Suprapubic skin (tissue), 4 donors: ENCODE measurements at places on chromosomes 7 and 10. TPM values are rescaled to one million over a fixed set of nuclear protein-coding genes. Genes with fewer than 3 reads are reported as not detected.

GRCh38 chr7:121431389-121431995 is 35.4 kb upstream of the FAM3C start:
- H3K4me3 ChIP-seq: no peak overlapping the region
- H3K27ac ChIP-seq: no peak overlapping the region
- no peak for DNase-seq
- no peaks in the 10 kb centered on the region for H3K4me1 ChIP-seq
- no peaks in the 10 kb centered on the region for H3K27me3 ChIP-seq

GRCh38 chr7:142303650-142304049 is 45.8 kb upstream of the PRSS58 start:
- H3K4me3 ChIP-seq: no peak overlapping the region
- no peak for DNase-seq
- no peaks in the 10 kb centered on the region for H3K36me3 ChIP-seq
- H3K27ac ChIP-seq: no peak overlapping the region
- no peaks in the 10 kb centered on the region for H3K27me3 ChIP-seq

DNA sequence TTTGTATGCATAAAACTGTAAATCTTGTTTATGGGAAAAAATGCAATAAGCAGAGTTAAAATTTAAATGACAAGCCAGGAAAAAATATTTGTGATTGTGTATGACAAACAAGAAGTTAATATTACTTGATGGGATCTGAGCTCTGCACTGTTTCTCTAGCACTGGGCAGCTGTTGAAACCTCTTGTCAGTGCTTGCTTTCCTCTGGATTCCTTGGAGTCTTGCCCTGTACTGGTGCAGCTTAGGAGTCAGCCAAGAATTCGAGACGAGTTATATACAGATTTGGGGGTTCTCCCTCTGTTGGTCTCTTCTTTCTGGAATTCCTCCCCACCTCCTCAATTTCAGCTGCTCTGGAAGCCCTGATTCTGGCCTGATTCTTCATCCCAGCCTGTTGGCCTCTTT is 24.3 kb upstream of the OPN4 start:
- no peaks in the 10 kb centered on the region for H3K36me3 ChIP-seq
- no peak overlapping the region for H3K27ac ChIP-seq
- peaks cover 12% of the 10 kb centered on the region for H3K4me1 ChIP-seq
- H3K27me3 ChIP-seq: peaks cover 16% of the 10 kb centered on the region
- no peak overlapping the region for H3K4me3 ChIP-seq

DNA sequence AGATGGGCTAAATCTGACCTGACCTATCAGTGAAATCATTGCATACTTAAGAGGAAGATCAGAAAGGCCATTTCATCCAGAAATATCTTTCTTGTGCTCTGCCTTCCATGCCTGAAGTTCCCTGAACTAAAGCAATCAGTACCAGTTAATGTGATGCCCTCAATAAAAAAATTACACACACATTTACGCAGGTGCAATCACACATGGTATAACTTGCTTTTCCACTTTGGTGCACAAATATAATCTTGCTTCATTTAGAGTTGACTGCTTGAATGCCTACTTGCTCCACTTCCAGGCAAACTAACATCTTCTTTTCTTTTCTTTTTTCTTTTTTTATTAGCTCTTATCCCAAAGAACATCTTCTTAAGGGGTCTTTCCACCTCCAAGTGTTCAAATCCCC is 58.3 kb upstream of the KIF5B start:
- no peaks in the 10 kb centered on the region for H3K36me3 ChIP-seq
- no peaks in the 10 kb centered on the region for H3K27me3 ChIP-seq
- peaks cover 5% of the 10 kb centered on the region for H3K4me1 ChIP-seq
- H3K27ac ChIP-seq: no peak overlapping the region
- H3K4me3 ChIP-seq: no peak overlapping the region

DNA sequence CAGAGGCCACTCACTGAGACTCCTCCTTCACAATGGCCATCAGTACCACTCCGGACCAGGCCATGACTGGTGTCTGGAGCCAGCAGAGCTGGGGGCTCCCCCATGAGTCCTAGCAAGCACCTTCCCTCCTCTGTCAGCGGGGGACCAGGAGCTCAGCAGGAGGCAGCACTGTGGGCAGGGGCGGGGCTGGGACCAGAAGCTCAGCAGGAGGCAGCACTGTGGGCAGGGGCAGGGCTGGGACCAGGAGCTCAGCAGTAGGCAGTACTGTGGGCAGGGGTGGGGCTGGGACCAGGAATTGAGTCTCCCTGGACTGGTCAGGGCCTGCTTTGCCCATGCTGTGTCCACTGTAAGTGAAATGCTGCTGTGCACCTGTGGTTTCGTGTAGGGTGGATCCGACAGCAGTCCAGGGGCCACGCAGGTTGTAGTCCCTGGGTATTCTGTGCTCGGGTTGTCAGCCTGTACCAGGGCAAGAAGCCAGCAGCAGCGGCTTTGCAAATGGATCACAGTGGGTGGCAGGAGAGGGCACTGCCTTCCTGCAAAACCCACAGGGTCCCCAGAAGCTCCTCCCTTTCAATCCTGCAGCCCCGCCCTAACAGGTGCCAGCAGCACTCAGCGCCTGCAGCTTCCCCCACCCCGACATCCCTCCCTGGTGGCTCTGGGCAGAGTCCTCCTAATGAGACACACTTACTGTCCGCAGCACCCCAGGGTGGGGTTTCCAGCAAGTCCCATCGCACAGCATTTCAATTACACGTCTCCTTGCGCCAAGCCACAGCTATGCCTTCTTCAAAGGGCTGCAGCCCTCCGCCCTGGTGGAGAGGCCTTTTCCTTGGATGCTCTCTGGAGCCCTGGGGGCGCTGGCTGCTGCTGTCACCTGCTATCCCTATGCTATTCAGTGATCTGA is 220.5 kb downstream of the TCERG1L start:
- H3K4me3 ChIP-seq: no peak overlapping the region
- H3K4me1 ChIP-seq: peaks cover 13% of the 10 kb centered on the region
- H3K27ac ChIP-seq: no peak overlapping the region
- H3K27me3 ChIP-seq: peaks cover 11% of the 10 kb centered on the region
- no peaks in the 10 kb centered on the region for H3K36me3 ChIP-seq

GRCh38 chr7:118352867-118353453 is 128.5 kb downstream of the ANKRD7 start:
- no peak overlapping the region for H3K27ac ChIP-seq
- no peak overlapping the region for H3K4me3 ChIP-seq
- no peaks in the 10 kb centered on the region for H3K36me3 ChIP-seq
- no peaks in the 10 kb centered on the region for H3K4me1 ChIP-seq

GRCh38 chr7:90771281-90771680 is 175.2 kb downstream of the CDK14 start:
- no peaks in the 10 kb centered on the region for H3K4me1 ChIP-seq
- DNase-seq: no peak
- no peak overlapping the region for H3K4me3 ChIP-seq
- no peaks in the 10 kb centered on the region for H3K27me3 ChIP-seq

DNA sequence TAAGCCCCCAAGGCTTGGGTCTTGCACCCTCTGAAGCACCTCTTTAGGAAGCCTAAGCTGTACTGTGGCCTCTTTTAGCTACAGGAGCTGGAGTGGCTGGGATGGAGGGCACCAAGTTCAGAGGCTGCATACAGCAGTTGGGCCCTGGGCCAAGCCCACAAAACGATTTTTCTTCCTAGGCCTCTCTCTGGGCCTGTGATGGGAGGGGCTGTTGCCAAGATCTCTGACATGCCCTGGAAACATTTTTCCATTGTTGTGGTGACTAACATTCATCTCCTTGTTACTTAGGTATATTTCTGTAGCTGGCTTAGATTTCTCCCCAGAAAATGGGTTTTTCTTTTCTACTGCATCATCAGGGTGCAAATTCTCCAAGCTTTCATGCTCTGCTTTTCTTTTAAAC is 375.7 kb upstream of the NPSR1 start:
- no peak overlapping the region for H3K4me3 ChIP-seq
- H3K27me3 ChIP-seq: no peaks in the 10 kb centered on the region
- no peaks in the 10 kb centered on the region for H3K36me3 ChIP-seq
- DNase-seq: no peak
- no peak overlapping the region for H3K27ac ChIP-seq

GRCh38 chr10:11794566-11794965 is 28.6 kb upstream of the PROSER2 start:
- no peak for DNase-seq
- no peak overlapping the region for H3K27ac ChIP-seq
- H3K4me1 ChIP-seq: no peaks in the 10 kb centered on the region
- H3K27me3 ChIP-seq: peaks cover 3% of the 10 kb centered on the region
- H3K36me3 ChIP-seq: no peaks in the 10 kb centered on the region

DNA sequence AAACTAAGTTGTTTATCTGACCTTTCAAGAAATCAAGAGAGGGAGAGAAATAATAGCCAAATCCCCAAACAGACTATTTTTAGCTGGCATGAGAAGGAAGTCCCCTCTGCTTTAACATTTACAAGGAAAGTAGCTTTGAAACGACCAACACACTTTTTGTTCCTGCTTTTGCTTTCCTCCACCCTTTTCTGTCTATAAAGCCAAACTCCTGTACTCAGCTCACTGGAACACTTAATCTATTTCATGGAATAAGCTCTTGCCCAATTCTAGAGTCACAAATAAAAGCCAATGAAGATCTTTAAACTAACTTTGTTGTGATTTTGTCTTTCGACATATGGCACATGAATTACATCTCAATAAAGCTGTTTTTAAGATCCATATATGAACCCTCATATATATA is 86.8 kb upstream of the CCDC71L start:
- H3K27me3 ChIP-seq: no peaks in the 10 kb centered on the region
- DNase-seq: no peak
- no peak overlapping the region for H3K27ac ChIP-seq
- no peaks in the 10 kb centered on the region for H3K4me1 ChIP-seq
- H3K4me3 ChIP-seq: no peak overlapping the region

GRCh38 chr10:27474741-27475140 is 29.4 kb upstream of the RAB18 start:
- DNase-seq: no peak
- H3K4me3 ChIP-seq: no peak overlapping the region

DNA sequence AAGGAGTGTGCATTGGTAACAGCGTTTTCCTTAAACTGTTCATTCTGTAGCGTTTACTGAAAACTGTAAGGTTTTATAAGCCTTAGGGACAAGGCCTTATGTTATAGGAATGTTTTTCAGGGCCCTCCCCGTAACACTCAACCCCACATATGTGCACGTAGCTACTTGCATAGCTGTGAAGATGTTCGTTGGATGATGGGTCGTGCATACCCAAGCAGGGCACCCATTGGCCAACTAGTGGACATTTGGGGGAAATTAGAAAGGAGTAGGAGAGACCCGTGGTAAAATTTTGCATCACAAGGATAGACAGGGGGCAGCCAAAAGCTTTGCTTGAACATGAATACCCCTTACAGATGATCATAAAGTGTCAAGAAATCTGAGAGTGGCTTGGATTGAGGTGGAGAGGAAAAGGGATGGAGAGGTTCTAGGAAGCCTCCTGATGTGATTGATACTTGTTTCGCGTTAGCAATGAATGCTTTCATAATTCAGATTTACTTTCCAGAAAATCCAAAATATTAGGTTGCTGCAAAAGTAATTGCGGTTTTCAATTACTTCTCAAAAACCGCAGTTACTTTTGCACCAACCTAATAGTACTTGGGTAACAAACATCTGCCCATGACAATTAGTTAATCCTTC is 878 bp downstream of the SEC61A2 start:
- H3K4me1 ChIP-seq: peaks cover 10% of the 10 kb centered on the region
- peak overlapping the region; percentile 83 for H3K4me3 ChIP-seq
- DNase-seq: no peak
- no peak overlapping the region for H3K27ac ChIP-seq

DNA sequence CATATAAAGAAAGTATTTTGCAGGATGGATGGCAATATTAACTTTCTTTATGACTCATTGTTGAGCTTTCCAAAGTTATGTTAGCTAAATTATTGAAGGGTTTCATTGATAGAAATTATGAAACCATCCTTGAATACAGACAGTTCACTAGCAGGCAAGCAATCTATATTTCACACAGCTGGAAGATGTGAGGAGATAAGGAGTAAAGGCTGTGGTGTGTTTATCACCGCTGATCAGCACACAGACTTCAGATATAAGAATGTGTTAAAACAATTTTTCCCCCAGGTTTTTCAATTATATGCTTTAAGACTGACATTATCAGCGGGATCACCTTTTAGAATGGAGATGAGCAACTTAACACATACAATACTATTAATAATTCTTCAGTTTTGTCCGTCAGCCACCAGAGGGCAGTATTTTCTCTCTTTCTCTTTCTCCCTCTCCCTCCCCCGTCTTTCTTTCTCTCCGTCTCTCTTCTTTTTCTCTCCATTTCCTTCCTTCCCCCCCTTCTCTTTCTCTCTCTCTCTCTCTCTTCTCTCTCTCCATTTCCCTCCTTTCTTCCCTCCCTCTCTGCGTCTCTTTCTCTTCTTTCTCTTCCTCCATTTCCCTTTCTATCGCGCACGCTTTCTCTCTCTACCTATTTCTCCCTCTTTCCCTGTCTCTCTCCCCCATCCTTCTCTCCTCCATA is 62.9 kb upstream of the FAM171A1 start:
- H3K27me3 ChIP-seq: no peaks in the 10 kb centered on the region
- no peak overlapping the region for H3K27ac ChIP-seq
- H3K4me1 ChIP-seq: peaks cover 8% of the 10 kb centered on the region
- peak overlapping the region; percentile 40 for H3K4me3 ChIP-seq
- H3K36me3 ChIP-seq: no peaks in the 10 kb centered on the region

- no peak overlapping the region for H3K27ac ChIP-seq
- H3K4me1 ChIP-seq: no peaks in the 10 kb centered on the region
- no peak overlapping the region for H3K4me3 ChIP-seq
- H3K27me3 ChIP-seq: no peaks in the 10 kb centered on the region
Measured at GRCh38 chr10:18759575-18759974, 100.3 kb downstream of the ARL5B start.

GRCh38 chr10:114920459-114920858 is 17.5 kb upstream of the TRUB1 start:
- no peak overlapping the region for H3K4me3 ChIP-seq
- no peak overlapping the region for H3K27ac ChIP-seq
- H3K4me1 ChIP-seq: no peaks in the 10 kb centered on the region
- DNase-seq: no peak
- H3K36me3 ChIP-seq: no peaks in the 10 kb centered on the region
- no peaks in the 10 kb centered on the region for H3K27me3 ChIP-seq

The VPS26A gene
- total RNA-seq: 29.9 TPM

The CNOT4 gene
- total RNA-seq: 32.3 TPM

The SFTPA1 gene
- total RNA-seq: not detected

The C7orf57 gene
- not detected for total RNA-seq

The PVRIG gene
- not detected for total RNA-seq

The NUTM2A gene
- total RNA-seq: 2.9 TPM

The SLC18A3 gene
- not detected for total RNA-seq

The EGR2 gene
- 39.0 TPM for total RNA-seq

The RALA gene
- 15.6 TPM for total RNA-seq

The OR6B1 gene
- total RNA-seq: not detected
